ENCODE measurements at places on chromosomes 5 and 9.

DNA sequence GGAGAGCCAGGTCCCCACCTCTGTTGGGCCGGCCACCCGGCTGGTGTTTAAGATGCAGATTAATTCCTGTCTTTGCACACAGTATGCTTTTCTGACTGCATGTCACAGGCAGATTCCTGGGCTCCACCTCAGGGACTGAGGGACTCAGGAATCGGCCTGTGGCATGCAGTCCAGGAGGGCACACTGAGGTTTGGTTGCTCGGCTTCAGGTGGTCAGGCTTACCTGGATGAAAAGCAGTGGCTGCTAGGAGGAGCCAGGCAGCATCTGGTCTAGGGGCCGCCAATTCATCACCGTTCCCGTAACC lies 1.1 kb downstream of the WDR5 start:
- no peak for DNase-seq

- DNase-seq, result no peak
Observed at GRCh38 chr5:95989283-95990048, 27.8 kb upstream of the ELL2 start.

GRCh38 chr9:134366223-134367031 lies 40.2 kb downstream of the RXRA start:
- peak; percentile 88 for DNase-seq

DNA sequence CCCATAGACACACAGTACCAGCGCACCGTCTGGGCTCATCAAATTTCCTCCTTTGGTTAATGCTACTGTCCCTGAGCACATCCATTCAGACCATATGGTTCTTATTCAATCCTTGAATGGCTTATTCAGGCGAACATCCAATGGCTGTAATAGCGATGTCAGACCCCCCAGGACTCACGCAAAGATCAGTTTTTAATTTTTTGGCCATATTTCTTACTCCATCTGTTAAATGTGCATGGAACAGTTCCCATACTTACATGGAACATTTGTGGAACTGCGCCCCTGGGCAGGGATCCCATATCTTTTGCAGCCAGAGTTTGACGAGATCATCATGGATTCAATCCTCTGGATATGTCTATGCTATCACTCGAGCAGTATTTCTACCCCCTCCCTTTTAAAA lies 213.2 kb downstream of the ADAMTS6 start:
- DNase-seq, result no peak

DNA sequence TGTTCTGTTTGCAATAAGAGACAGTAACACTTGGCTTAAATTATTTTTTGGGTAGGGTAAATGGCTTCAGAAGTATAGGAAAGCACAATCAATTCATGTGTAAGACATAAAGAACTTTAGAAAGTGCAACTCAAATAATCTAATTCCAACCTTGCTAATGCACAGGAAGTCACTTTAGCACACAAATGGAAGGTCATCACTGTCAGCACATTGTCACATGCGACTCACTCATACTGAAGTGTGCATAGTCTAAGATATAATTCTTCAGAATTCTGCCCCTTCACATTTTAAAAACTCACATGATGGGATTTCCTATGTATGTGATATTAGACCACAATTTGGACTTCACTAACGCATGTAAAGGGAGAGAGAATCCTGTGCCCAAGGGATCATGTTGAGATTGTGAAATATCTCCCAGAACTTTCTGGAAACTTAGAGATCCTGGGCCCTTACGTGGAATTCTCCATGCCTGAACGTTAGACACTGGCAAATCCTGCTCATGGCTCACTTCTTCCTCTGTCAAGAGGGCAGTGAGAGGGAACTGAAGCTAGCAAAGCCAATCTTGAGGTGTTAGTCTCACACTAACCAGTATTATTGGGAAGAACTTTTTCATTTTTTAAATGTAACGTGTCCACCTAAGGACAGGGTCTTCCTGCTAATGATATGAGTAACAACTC lies 403.2 kb upstream of the PTGER4 start:
- no peak for DNase-seq

DNA sequence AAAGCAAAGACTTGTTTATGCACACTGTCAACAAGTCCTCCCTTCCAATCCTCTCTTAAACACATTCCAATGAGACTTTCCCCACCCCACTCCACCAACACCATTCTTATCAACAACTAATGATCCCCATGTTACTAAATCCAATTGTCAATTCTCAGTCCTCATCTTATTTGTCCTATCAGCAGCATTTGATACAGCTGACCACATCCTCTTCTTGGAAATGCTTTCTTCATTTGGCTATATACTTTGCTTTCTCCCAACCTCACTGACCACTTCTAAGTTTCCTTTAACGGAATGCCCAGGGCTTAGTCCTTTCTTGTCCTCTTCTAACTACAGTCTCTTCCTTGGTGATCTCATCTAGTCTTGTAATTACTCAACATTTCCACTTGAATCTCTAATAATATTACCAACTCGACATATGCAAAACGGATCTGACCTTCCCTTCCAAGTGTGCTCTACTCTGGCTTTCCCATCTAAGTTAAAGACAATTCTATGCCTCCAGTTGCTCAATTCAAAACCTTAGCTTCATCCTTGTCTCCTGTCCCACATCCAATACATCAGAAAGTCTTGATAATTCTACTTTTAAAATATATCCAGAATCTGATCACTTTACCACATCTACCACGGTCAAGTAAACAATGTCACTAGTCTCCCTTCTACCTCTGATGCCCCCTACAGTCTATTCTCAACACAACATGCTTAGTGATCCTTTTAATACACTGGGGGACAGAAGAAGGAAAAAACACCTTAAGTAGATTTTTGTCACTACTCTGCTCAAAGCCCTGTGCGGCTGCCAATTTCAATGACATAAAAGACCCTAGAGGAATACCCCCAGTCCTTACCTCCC lies 25.5 kb downstream of the AGTPBP1 start:
- DNase-seq, result no peak

- no peak for DNase-seq
Observed at GRCh38 chr5:69134126-69134525, 32.8 kb upstream of the CCNB1 start.

DNA sequence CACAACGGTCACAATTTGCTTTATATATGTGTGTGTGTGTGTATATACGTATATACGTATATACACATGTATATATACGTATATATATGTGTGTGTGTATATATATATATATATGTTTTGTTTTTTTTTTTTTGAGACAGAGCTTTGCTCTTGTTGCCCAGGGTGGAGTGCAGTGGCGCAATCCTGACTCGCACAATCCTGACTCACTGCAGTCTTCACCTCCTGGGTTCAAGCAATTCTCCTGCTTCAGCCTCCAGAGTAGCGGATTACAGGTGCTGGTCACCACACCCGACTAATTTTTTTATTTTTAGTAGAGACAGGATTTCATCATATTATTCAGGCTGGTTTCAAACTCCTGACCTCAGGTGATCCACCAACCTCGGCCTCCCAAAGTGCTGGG lies 3.1 kb downstream of the RNF38 start:
- no peak for DNase-seq
